ENCODE measurements at places on chromosomes 1 and 21.

- peak; percentile 61 for DNase-seq
Measured at GRCh38 chr1:204080163-204080903, 7.4 kb downstream of the SOX13 start.

GRCh38 chr1:160681066-160681890, 30.3 kb downstream of the CD48 start:
- peak; percentile 25 for DNase-seq

DNA sequence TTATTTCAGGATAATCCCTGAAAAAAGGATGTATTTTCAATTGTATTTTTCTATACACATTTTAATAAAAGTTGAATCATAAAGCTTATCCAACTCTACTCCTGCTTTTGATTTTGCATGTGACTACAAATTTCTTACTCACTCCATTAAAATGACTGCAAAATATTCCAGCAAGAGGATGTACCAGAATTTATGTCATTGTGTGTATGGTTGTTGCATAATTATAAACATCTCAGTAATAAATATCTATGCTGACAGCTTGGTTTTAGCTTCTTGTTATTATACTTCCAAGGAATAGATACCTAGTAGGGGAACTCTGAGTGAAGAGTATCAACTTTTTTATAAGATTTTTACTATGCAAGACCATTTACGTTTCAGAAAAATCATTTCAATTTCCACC, 463.2 kb upstream of the RUNX1 start:
- no peak for DNase-seq

DNA sequence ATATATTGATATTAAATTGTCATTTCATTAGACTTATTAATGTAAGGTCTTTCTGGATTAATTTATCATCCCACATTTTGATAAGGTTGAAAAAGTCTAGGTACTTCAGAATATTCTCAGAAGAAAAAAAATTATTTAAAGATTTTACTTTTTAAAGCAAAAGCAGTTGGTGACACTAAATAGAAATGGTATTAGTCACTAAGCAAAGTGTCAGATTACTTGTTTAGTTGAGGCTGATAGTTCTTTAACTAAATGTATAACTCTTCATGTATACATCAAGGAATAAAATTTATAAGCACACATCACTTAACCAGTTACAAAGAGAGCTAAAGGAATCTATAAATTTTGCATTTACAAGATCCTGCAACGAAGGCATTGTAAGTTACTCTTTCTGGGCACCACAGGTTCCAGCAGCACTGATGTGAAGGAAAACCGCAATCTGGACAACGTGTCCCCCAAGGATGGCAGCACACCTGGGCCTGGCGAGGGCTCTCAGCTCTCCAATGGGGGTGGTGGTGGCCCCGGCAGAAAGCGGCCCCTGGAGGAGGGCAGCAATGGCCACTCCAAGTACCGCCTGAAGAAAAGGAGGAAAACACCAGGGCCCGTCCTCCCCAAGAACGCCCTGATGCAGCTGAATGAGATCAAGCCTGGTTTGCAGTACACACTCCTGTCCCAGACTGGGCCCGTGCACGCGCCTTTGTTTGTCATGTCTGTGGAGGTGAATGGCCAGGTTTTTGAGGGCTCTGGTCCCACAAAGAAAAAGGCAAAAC, 101.1 kb downstream of the ADARB1 start:
- no peak for DNase-seq

- DNase-seq, result no peak
Measured at GRCh38 chr1:105368446-105368845, 1618.7 kb downstream of the AMY1C start.

DNA sequence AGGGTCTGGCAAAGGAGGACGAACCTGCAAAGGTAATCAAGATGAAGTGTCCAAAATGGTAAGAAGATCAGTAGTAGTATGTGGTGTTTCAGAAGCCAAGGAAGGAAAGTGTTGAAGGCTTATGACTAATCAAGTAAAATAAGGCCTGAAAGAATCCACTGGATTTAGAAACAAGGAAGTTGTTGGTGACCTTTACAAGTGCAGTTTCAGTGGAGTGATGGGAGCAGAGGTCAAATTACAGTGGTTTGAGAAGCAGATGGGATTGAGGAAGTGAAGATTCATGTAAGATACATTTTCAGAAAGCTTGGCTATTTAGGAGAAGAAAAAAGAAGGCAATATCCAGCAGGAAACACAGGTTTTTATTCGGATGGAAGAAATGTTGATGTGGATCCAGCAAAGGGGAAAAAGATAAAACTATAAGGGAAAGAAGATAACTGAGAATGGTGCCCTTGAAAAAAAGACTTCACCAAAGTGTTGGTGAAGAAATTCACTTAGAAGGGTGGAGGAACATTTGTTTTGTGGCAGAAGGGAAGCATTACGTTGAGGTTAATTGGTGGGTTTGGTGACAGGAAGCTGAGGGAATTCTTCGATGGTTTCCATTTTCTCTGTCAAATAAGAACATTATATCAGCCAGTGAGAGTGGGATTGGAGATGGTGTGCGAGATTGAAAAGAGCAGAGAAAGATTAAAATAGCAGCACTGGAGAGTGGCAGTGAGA, 2.1 kb downstream of the ARMH1 start:
- DNase-seq, result peak; percentile 51

DNA sequence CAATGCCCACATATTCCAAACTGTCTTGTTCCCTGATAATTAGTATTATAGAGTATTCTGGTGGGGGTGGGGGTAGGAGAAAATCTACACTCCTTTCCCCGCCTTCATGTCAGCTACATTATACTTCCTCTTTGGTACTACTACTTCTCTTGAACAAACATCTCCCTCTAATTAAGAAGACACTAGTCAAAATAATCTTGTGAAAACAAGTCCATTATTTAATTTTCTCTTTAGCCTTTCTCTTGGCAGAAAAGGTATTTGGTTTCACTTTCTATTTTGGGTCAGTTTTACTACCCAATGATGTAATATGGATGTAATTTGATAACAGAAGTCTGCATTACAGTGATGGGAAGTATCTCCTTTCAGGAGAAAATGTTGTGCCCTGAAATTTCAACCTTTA, 22.5 kb downstream of the NTMT2 start:
- peak; percentile 29 for DNase-seq

DNA sequence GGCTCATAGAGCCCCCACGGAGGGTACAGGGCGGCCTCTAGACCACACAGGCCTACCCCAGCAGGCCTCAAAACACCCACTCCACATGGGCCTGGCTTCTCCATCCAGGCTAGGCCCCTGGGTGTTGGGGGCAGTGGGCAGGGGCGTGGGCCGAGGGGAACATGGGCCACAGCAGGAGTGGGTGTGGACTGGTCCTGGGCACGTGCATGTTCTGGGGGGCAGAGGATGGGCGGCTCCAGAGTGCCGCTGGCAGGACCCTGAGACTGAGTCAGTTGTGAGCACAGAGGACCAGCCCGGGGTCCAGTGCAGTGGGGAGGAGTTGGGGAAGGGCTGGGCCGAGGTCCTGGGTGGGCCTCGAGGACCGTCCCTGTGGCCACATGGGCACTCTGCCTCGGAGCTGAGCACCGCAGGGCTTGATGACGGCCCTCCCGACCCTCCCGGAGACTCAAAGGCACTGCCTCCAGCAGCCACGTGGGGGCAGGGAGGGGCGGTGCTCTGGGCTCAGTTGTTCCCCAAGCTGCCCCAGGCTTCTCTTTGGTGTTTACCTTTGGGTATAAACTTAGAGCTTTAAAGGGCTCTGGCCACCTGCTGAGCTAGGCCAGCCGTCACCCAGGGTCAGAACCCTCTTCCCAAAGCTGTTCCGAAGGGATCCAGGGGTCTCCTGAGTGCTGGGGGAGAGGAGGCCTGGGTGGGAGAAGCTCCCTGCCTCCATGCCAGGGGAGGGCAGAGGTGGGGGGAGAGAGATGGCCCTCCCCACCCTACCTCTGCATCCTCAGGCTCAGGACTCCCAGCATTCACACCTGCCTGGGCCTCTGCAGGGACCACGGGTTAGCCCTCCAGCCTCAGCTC, 79.9 kb downstream of the MORN1 start:
- DNase-seq, result peak; percentile 40

DNA sequence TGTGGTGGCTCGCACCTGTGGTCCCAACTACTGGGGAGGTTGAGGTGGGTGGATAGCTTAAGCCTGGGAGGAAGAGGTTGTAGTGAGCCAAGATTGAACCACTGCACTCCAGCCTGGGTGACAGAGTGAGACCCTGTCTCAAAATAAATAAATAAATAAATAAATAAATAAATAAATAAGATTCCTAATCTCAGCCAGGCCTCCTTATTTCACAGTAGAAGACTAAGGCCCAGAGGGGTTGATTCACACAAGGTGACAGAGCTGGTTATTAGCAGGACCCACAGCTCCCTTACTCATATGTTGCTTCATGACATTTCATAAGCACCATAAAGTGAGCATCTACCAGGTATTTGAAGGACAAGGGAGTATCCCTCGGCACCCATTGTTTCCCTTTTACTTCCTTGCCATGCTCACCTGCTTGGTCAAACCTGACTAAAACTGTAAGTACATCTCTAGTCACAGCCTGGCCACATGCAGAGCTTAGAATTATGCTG, 32.7 kb downstream of the ALG14 start:
- no peak for DNase-seq

GRCh38 chr1:40057310-40058030, 16.9 kb downstream of the CAP1 start:
- no peak for DNase-seq

- DNase-seq, result no peak
Measured at GRCh38 chr1:56057466-56058405, 521.6 kb downstream of the PLPP3 start.

DNA sequence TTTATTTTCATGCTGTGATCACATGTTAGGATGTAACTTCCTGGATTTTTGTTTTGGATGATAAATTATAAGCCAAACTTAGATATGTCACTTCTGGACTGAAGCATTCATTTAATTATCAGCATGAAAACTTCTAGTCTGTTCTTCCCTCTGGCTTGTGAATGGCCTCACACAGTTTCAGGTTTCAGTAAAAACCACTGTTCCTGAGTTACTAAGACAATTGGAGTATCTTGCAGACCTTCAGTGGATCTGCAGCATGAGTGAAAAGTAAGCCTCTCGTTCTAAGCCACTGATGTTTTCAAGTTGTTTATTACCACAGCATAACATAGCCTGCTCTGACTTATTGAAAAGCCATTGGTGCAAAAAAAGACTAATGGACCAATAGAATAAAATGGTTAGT, 55.3 kb upstream of the RGS21 start:
- no peak for DNase-seq

DNA sequence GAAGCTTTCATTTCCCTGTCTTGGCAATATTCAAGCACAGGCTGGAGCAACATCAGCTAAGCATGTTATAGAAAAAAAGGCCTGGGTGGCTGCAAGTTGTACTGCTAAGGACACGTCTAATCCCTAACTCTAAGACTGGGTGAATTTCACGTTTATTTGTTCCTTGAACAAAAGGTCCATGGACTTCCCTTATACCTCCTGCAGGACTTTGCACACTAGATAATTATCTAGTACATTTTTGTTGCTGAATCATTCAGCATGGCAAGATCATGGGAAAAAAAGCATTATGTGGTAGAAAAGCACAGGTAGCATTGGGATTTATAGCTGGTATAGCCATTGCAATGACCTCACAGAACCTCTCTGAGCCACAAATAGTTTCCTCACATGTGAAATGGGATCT, 130.7 kb upstream of the DMRTA2 start:
- no peak for DNase-seq

DNA sequence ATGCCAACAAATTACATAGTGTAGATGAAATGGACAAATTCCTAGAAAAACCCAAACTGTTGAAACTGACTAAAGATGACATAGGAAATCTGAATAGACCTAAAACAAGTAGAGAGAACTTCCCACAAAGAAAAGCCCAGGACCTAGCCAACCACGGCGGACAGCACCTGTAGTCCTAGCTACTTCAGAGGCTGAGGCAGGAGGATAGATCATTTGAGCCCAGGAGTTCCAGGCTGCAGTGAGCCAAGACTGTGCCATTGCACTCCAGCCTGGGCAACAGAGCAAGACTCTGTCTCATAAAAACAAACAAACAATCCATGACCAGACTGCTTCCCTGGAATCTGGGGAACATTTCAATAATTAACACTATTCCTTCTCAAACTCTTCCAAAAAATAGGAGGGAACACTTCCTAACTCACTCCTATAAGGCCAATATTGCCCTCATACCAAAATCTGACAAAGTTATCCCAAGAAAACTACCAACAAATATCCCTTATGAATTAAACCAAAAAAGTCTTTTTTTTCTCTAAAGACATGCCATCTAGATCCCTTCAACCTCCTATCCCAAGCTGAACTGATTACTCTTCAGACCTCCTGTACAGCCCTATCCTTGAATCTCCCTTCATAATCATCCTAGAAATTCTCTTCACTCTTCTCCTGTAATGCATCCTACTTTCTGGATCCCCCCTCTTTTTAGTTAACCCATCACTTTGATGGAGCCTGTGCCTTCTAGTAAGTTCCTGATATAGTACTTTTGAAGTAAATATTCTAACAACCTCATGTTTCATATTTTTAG, 15.5 kb downstream of the ZNF644 start:
- no peak for DNase-seq

GRCh38 chr1:147272042-147272441, 29.6 kb downstream of the CHD1L start:
- no peak for DNase-seq

DNA sequence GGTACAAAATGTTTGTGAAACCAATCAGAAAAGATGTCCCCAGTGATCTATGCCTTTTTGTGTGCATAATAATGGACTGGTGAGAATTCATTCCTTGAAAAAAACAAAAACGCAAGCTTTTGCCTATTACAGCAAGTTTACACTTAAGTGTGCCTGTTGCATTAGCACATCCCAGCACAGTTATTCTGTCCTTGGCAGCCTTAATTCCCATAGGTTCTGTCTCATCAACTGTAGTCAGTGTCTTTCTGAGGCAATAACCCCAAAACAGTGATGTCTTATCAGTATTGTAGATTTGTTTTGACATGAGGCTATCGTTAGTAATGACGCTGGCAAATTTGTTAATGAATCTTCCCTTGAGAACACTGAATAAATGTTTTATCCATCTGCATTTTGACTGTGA, 109.9 kb upstream of the KCTD3 start:
- no peak for DNase-seq

GRCh38 chr1:94031591-94031990, 89.4 kb downstream of the ABCA4 start:
- DNase-seq, result no peak

GRCh38 chr21:34994766-34995631, 54.1 kb downstream of the RUNX1 start:
- DNase-seq, result no peak

- peak; percentile 29 for DNase-seq
Measured at GRCh38 chr1:223531742-223532341, 133.7 kb downstream of the CAPN8 start.

DNA sequence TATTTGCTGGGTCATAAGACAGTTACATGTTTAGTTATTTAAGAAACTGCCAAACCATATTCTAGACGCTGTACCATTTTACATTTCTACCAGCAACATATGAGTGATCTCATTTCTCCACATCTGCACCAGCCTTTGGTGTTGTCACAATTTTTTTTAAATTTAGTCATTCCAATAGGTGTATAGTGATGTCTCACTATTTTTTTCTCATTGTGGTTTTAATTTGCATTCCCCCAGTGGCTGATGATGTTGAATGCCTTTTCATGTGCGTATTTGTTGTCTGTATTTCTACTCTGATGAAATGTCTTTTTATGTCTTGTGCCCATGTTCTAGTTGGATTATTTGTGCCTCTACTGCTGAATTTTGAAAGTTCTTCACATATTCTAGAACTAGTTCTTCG, 38.4 kb downstream of the NFASC start:
- no peak for DNase-seq

All from HFFc6 (cell line).